ENCODE measurements at places on chromosomes 3 and 15.

DNA sequence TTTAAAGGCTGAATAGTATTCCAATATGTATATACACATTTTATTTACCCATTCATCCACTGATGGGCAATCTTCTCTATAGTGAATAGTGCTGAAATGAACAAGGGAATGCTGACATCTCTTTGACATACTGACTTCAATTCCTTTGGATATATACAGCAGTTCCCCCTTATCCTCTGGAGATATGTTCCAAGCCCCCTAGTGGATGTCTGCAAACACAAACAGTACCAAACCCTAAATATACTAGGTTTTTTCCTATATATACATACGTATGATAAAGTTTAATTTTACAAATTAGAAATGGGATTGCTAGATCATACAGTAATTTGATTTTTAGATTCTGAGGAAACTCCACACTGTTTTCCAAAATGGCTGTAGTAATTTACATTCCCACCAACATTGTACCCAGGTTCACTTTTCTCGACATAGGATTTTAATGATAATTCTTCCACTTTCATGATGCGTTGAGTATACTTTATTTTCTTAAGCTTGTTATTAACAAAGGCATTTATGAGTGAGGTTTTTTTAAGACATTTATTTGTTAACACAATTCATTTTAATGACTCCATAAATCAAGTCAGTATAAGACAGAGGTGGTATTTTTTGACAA is 38.2 kb downstream of the VPS13C start:
- no peak for DNase-seq

DNA sequence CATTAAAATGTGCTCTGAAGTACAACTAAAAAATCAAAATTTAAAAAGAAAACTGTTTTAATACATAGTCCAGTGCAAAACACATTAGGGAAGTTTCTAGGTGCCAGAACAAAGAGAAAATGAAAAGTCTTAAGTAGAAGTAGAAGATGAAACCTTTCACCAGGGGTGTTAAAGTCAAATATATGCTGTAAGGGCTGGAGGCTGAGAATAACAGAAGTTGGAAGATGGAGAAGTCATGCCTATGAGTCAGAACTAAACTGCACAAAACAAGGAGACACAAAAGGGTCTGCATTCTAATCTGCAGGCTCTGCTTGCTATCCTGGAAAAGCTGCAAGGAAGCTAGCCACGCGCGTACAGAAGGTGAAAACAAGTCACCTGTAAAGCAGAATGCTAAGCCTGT is 48.7 kb upstream of the CPB1 start:
- no peak for DNase-seq

- DNase-seq, result no peak
These were observed 6.1 kb upstream of the PRKCD start for GRCh38 chr3:53154881-53155285.

- DNase-seq, result no peak
These were observed 295.0 kb upstream of the RORA start for GRCh38 chr15:61524086-61524485.

GRCh38 chr3:25452192-25452591 is 24.1 kb downstream of the RARB start:
- no peak for DNase-seq

DNA sequence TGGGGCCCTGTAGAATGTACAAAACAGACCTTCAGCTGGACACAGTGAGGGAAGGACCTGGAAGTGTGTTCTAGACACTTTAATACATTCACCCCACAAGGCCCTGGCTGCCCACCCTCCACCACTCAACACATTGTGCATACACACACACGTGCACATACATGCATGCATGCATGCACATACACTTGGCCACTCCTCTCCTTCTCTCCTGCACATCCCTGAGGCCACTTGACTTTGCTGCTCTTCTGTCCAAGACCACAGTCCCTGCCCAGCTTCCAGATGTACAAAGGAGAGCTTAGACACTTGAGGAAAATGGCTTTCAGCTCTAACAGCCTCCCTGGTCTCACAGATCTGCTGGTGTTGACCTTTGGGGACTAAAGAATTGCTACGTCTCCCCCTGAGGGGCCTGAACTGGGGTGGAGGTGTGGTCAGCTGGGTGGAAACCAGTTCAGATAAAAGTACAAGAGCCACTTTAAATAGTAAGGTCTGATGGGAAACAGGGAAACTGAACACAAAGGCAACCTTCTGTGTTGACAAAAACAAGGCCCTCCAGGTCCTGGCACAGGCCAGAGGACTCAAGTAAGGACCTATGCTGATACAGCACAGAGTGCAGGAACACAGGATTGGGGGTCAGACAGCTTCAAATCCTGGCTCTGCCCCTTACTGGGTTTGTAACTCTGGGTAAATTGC is 24.8 kb upstream of the NOX5 start:
- no peak for DNase-seq

GRCh38 chr3:165211721-165212120 is 15.5 kb upstream of the SLITRK3 start:
- no peak for DNase-seq

DNA sequence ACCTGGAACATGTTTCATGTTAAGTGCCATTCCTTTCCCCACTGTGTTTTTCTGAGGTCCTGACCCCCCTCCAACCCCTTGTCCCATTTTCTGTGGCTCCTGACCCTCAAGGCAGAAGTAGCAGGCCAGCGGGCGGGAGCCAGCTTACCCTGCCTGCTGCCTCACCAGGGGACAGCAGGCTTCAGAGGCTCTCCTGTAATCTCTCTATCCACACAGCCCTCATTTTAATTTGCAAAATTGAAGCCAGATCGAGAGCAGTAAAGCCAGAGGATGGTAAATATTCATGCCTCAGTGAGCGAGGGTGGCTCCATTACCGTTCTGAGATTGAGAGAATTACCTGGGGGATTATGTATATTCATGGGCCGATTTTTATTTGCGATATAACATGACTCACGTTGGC is 147.6 kb downstream of the DNAJB8 start:
- no peak for DNase-seq

DNA sequence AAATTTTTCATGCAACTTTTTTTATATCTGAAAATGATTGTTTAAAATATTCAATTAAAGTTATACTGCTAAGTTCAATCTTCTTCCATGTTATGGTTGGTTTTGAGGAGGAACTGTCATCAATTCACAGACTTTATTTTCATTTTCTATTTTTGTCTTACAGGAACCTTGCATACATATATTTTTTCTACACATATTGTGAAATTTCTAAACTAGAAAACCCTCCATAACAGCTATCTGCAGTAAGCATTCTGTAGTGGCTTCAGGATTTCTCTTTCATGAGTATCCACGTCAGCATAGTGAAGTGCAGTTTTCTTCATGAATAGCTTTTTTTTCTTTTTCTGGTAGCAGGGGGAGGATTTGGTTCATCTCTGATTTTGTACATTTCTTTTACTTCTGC is 48.2 kb downstream of the ATR start:
- DNase-seq, result no peak

GRCh38 chr15:40137303-40138200 is 23.3 kb upstream of the BUB1B start:
- DNase-seq, result no peak

- no peak for DNase-seq
These were observed 507.0 kb downstream of the FOXP1 start for GRCh38 chr3:71076361-71077002.

GRCh38 chr3:177777699-177778098 is 580.4 kb upstream of the TBL1XR1 start:
- no peak for DNase-seq

DNA sequence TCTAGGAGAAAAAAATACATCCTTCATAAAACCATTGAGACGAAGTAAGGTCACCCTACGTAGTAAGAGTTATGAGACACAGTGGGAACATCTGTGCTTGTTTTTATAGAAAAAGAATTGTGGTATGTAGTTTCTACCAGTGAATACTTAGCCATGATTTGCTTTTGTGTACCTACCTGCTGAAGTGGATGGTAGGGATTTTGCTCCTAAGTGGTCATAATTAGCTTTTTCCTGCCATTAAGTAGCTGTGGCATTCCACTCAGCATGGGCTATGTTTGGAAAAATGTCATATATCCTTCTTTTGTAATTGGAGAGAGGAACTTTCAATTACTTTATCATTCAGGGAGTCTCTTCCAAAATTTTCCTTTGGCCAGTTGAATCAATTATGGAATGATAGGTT is 63.7 kb downstream of the CHD2 start:
- DNase-seq, result no peak

- DNase-seq, result no peak
These were observed 446.0 kb downstream of the GRM7 start for GRCh38 chr3:7306901-7307300.

DNA sequence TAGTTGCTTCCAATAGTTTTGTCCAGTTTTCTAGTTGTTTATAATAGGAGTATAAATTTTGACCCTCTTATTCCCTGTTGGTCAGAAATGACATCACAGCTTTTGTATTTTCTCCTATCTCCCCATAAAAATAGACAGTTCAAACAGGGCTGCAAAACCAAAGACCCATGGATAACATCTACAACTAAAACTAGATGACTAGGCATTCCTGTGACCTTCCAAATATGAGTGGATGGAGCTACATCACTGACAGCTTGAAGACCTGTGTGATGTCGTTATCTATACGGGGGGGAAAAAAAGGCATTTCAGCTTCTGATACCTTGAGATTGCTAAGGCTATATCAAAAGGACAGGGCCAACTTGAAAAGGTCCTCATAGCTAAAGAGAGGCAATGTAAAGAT is 84.6 kb downstream of the REC114 start:
- DNase-seq, result no peak

GRCh38 chr3:3559786-3560185 is 239.4 kb upstream of the LRRN1 start:
- DNase-seq, result no peak

DNA sequence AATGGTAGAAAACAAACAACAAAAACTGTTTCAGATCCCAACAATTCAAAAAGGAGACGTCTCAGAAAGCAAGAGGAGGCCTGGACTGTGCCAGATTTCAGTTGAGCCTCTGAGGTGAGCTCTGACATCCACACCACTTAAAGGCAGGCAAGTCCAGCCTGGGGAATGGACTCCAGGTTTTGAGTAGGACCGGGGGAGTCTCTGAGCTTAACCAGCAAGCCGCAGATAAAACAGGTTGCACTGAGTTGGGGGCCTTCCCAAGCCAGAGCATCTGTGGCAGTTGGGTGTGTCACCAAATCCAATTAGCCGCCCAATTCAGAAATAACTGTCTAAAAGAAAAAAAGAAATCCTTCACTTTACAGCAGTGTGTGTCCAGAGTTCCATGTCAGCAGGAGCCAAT is 54.7 kb downstream of the OXNAD1 start:
- no peak for DNase-seq

DNA sequence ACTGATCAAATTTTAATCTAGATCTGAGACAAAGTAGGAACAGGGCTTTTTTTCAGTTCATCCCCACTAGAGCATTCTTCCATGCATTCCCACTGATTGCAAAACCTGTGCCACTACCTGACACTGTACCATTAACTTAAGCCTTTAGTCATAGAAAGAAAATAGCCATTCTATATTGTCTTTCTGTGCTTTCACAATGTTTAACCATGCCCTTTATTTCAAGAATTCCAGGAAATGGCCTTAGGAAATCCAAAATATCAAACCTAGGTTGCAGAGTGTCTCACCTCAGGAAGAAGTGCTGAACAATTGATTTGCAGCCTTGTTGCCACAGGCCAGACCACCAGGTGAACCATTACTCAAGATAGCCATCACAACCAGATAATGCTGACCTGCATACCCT is 56.2 kb upstream of the TGFBR2 start:
- no peak for DNase-seq

- DNase-seq, result no peak
These were observed 68.0 kb downstream of the FNDC3B start for GRCh38 chr3:172107403-172107802.

GRCh38 chr15:92981333-92981732 is 81.2 kb downstream of the CHD2 start:
- no peak for DNase-seq
